ENCODE measurements at places on chromosomes 13 and 19.

- DNase-seq, result peak; percentile 98
These were observed 2.9 kb downstream of the IER2 start for GRCh38 chr19:13152974-13153568.

DNA sequence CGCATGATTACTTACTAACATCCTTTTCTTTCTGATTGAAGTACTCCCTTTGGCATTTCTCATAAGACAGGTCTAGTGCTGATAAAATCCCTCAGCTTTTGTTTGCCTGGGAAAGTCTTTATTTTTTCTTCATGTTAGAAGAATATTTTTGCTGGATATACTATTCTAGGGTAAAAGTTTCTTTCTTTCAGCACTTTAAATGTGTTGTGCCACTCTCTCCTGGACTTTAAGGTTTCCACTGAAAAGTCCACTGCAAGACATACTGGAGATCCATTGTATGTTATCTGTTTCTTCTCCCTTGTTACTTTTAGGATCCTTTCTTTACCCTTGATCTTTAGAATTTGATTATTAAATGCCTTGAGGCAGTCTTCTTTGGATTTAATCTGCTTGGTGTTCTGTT, 796.7 kb downstream of the UQCRFS1 start:
- no peak for DNase-seq

- DNase-seq, result no peak
These were observed 2.0 kb downstream of the PHLDB3 start for GRCh38 chr19:43502419-43502976.

- no peak for DNase-seq
These were observed 88.2 kb upstream of the GPR183 start for GRCh38 chr13:99395436-99395835.

- no peak for DNase-seq
These were observed 266.4 kb downstream of the ENOX1 start for GRCh38 chr13:43520351-43520750.
